ENCODE measurements at places on chromosomes 2 and 18.

GRCh38 chr2:201842131-201842860 lies 36.0 kb downstream of the CDK15 start:
- DNase-seq, result no peak

GRCh38 chr2:2848621-2849333 lies 517.7 kb upstream of the MYT1L start:
- peak; percentile 47 for DNase-seq

DNA sequence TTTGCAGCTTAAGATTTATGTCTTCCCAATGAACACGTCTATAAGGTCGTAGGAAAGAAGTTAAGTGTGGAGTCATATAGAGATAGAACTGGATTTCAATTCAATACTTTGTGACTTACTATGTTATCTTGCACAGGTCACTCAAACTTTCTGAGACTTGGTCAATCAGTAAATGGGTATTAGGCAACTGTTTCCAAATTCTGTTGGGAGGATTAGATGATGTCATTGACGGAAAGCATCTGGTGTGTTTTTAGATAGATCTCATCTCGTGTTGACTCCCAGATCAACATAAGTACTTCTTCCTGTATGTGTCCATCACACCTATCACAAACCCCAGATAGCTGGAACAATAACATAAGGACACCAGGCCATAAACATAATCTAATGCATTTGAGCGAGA lies 771.1 kb upstream of the FANCL start:
- DNase-seq, result no peak

DNA sequence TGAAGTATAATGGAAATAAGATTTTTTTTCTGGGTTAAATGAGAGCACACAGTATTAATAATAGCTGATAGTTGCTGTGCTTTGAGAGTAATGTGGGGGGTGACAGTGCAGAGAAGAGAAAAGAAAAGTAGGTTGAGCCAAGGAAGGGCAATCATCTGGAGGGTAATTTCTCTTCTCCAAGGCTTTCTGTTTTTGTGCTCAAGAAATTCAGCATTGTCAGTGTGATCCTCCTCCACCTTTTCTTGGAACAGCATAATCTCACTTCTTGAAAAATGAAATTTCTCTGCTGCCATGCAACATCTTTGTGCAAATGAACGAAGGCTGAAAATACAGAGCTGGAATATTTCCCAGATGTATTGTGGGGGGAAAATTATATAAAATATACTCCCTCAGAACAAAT lies 673.1 kb downstream of the LRRTM4 start:
- DNase-seq, result no peak

DNA sequence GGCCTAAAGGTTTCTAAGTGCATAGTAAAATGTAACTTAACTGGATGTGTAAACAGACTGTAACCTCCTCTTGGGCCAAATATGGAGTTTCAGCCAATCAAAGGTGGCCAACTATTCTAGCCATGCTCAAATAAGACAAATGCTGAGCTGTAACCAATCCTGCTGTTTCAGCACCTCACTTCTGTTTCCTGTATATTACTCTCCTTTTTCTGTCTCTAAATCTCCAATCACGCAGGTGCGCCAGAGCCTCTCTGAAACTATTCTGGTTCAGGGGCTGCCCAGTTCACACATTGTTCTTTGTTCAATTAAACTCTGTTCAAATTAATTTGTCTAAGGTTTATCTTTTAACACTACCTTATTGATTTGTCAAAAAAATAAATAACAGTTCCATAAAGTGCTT lies 532.7 kb upstream of the DCC start:
- no peak for DNase-seq

GRCh38 chr2:69559442-69560146 lies 83.9 kb downstream of the AAK1 start:
- peak; percentile 36 for DNase-seq

DNA sequence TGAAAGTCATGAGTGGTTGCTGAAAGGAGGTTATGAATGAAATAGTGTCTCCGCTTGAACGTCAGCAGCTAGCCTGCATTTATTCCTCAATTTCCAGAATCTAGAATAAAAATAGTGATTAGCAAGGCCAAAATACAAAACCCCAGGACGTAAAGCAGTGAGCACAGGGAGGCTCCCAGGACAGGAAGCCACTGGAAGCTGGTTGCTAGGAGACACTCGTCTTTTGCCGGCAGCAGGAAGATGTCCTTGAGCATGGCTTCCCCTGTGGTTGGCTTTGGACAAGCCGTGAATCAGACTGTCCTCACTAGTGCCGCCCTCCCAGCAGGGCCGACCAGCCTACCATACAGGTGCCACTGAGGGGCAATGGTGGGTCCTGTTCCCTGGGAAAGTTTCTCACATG lies 374.4 kb downstream of the MTX2 start:
- peak; percentile 81 for DNase-seq

DNA sequence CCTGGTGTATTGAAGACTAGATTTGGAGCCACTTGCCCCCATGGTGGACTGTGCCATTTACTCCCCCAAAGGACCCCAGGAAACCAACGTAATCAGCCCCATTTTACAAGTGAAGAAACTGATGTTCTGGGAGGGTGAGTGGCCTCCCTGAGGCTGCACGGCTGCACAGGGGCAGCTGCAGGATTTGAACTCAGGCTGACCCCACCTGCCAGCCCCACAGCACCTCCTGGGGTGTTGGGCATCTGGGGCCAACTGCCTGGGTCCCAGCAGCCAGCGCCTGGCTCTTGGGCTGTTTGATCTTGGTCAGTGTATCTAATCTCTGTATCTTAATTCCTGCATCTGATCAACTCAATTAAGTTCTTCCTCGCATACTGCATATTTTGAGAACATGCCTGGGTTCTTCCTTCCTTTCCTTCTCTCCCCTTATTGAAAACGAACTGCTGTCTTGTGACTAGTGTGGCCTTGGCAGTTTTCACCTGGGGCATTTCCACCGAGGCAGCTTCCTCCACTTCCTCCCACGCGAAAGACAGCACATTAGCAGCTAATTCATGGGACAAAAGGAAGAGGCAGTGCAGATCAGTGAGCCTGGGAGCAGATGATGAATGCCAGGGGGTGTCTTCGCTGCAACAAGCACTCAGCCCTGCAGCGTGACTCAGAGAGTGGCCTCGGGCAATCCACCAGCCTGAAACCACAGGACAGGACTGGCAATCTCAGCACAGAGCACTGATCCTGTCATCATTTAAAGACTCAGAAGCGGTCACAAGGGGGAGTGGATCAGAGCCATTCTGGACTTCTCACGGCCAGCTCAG lies 184.1 kb upstream of the RAB12 start:
- DNase-seq, result no peak

DNA sequence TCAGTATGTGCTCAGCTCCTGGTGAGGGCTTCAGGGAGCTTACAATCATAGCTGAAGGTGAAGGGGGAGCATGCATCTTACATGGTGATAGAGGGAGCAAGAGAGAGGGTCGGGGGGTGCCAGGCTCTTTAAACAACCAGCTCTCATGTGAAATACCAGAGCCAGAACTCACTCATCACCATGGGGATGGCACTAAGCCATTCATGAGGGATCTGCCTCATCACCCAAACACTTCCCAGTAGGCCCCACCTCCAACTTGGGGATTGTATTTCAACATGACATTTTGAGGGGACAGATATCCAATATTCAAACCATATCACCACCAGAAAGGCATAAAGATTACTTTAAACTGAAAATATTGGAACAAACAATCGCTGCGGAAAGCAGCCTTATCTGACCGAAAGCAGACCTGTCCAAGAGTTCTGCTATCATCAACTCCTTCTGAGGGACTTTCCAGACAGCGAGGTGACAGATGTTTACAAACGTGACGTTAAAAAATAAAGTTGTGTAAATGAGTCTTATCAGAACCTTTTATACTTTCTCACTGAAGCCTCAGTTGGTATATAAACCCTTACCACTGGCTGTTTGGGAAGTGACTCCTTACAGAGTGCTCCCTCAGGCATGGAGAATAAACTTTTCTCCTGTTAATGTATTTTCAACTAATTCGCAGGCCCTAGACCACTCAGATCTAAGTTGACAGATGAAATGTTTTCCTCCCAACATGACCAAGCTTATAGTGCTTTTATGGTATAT lies 35.5 kb upstream of the PTH2R start:
- no peak for DNase-seq

DNA sequence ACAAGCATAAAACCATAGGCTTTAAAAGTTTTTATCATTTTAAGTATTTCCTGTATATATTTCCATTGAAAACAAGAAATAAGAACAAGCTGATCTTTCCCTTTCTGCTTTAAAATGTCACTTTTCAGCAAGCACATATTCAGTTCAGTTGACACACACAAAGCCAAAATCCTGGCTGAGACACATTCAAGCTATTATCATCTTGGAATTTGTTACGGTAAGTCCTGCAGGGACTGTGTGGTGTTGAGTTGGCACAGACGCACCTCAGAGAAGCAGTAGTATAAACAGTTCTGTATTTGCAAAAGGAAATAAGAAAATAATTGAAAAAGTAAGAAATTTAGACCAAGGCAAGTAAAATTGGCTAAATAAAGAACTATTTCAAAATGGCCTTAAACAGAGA lies 10.4 kb upstream of the DAW1 start:
- DNase-seq, result no peak

DNA sequence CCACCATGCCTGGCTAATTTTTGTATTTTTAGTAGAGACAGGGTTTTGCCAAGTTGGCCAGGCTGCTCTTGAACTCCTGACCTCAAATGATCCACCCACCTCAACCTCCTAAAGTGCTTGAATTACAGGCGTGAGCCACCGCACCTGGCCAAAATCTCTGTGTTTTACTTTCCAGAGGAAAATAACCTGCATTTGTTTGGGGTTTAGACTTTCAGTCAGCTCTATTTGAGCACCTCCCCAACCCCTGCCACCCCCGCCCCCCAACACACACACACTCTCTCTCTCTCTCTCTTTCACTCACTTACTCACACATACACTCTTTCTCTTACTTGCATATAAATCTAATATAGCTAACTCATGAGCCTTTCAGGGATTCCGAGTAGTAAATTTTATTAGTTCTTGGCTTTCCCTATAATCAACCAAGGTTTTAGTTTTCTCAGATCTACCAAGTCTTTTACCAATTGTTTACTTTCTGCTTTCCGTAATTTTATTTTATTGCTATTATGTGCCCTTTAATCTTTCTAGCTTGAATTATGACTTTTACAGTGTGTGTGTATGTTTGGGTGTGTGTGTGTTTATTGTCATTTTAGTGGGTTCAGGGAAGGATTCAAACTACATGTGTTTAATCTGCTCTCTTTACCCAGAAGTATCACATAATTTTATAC lies 24.5 kb downstream of the MFSD6 start:
- DNase-seq, result no peak

GRCh38 chr2:114661971-114662939 lies 219.8 kb downstream of the DPP10 start:
- DNase-seq, result peak; percentile 71

- DNase-seq, result peak; percentile 41
Observed at GRCh38 chr2:96264656-96265348, 995 bp downstream of the TMEM127 start.

All from COR-L47 (cell line).